ENCODE measurements at places on chromosomes 2 and 18.

DNA sequence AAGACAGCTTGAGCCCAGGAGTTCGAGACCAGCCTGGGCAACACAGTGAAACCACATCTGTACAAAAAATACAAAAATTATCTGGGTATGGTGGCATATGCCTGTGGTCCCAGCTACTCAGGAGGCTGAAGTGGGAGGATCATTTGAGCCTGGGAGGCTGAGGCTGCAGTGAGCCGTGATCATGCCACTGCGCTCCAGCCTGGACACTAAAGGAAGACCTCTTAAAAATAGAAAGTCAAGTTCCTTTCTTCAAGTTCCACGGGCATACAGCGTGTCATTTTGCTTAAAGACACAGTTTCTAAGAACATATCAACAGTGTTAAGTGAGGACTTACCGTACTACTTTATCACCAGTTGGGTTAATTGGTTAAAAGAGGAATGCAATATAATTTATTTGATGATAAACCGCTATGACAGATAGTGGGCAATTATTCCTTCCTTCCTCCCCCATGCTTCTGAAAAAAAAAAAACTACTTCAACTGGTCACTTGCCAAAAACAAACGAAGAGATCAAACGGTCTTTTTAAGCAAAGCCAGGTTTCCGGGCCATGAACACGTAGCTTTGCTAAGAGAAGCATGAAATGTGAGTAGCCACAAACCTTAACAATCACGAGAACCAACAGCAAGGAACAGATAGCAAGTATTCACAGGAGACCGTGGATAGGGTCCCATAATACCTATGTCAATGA is 21.4 kb downstream of the AP1S3 start:
- no peak for DNase-seq

DNA sequence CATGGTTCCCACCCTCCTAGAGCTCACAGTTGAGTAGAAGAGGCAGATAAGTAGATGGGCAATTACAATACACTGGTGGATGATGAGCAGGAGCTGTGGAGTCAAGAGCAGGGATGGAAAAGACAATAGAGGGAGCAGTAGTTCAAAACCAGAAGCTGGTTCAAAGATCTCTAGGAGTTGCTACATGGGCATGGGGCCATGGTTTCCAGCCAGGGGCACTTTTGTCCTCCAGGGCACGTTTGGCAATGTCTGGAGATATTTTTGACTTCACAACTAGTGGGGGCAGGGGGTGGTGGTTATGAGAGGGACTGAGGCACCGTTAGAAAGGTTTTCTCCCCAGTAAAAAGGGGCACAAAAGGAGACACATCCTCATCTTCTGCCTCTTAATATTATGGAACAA is 236.0 kb downstream of the DYSF start:
- DNase-seq = no peak

DNA sequence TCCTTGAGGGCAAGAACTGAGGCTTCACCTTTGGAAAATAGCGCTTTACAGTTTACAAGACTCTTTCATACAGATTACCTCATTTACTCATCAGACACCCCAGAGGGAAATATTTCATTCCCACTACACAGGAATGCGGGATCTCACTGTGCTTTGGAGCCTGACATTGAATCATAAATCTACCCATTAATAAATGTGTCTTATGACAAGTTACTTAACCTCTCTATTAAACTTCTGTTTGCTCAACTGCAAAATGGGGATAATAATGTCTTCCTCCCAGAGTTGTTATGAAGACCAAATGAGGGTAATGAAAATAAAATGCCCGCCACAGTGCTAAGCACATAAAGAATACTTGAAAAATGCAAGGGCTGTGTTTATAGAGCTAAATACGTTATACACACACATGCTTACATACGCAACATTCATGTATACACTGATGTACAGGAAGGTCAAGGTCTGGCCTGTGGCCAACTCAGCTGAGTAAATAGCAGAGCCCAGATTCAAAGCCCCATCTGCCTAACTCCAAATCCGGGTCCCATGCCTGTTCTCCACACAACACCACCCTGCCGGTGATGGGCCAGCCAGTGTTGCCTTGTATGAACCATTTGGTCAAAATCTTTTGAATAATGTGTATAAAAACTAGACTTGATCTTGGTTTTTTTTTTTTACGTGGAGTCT is 77.8 kb upstream of the STPG4 start:
- DNase-seq = no peak

- DNase-seq = no peak
Measured at GRCh38 chr2:111632661-111633060, 251.3 kb downstream of the ANAPC1 start.

GRCh38 chr18:21960189-21960588 is 209.2 kb upstream of the GATA6 start:
- no peak for DNase-seq
